ENCODE measurements at places on chromosomes 12 and 14. TPM values are rescaled to one million over a fixed set of nuclear protein-coding genes. Genes with fewer than 3 reads are reported as not detected.

The RNFT2 gene
- 18.3 TPM for total RNA-seq

The ACTN1 gene
- 124 TPM for total RNA-seq

The SRGAP1 gene
- 1.0 TPM for total RNA-seq

The SERPINA9 gene
- not detected for total RNA-seq

The TOMM20L gene
- total RNA-seq = not detected

The PRIMA1 gene
- not detected for total RNA-seq

The PMCH gene
- total RNA-seq = not detected

The STYK1 gene
- 10.7 TPM for total RNA-seq

The PTGDR gene
- total RNA-seq = 4.5 TPM

The PRH2 gene
- total RNA-seq = not detected

DNA sequence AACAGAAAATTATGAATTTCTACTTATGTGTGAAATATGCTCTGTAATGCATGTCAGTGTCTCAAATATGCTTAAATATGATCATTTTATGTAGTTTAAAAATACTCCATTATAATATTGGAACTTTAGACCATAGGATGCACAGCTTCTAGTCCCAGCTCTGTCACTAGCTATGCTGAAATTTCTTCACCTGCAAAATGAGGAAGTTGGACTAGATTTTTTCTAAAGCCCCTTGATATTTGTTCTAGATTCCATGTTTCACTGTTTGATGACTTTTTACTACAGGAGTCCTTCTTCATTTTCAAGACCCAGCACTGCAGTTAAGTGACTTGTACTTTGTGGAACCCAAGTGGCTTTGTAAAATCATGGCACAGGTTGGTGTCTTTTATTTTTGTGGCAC is 90.1 kb downstream of the LRRK2 start:
- H3K27me3 ChIP-seq = no peaks in the 10 kb centered on the region
- H3K4me3 ChIP-seq = no peak overlapping the region
- no peak overlapping the region for H3K27ac ChIP-seq
- no peaks in the 10 kb centered on the region for H3K4me1 ChIP-seq

DNA sequence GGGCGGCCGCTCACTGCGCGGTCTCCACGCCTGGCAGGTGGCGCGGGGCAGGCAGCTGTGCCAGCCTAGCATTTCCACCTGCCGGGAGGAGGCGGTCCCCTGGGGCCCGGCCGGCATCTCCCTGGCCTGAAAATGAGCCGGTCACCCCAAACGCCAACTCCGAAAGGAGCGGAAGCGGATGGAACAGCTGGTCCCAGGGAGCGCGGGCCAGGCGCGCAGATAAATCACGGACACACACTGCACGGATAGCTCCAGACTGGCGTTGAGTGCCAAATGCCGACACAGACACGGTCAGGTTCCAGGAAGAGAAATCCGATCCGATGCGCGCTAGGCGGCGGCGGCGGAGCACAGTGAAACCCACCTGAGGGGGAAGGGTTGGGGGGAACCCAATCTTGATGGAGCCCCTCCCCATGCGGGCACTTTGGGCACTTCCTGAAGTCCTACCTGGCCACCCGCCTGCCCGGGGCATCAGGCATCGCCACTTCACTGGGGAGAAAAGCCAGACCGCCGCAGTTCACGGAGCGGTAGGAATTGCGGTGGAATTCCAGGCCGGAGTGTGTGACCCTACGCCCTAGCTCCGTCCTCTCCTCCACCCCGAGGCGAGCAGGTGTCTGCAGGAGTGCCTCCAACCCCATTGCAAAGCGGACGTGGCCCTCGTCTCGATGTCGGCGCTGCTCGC is 624 bp upstream of the PLEKHD1 start:
- no peak for DNase-seq
- no peaks in the 10 kb centered on the region for H3K36me3 ChIP-seq
- no peak overlapping the region for H3K27ac ChIP-seq
- no peaks in the 10 kb centered on the region for H3K4me1 ChIP-seq
- peaks cover 21% of the 10 kb centered on the region for H3K27me3 ChIP-seq
- no peak overlapping the region for H3K4me3 ChIP-seq

DNA sequence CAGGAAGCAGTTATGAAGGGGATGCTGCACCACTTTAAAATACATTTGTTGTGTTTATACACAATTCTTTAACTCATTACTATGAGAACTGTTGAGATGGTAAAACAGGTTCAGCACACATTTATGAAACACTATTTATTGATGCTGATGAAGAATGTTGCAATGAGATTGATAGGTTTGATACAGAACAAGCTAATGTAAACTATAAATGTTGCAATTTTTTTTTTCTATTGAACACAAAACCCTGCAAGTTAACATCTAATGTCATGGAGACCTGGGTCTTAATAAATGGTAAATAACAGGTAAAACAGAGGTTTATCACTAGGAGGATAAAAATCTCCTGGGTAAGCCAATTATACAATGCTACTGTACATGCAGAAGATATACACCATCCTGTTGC is 857.6 kb downstream of the FSCB start:
- H3K4me1 ChIP-seq = no peaks in the 10 kb centered on the region
- H3K27me3 ChIP-seq = no peaks in the 10 kb centered on the region
- H3K36me3 ChIP-seq = peaks cover 19% of the 10 kb centered on the region
- no peak overlapping the region for H3K27ac ChIP-seq

- H3K4me1 ChIP-seq = no peaks in the 10 kb centered on the region
- no peak overlapping the region for H3K4me3 ChIP-seq
- H3K27me3 ChIP-seq = no peaks in the 10 kb centered on the region
- DNase-seq = no peak
- no peak overlapping the region for H3K27ac ChIP-seq
Measured at GRCh38 chr14:41285186-41285748, 321.4 kb upstream of the LRFN5 start.

DNA sequence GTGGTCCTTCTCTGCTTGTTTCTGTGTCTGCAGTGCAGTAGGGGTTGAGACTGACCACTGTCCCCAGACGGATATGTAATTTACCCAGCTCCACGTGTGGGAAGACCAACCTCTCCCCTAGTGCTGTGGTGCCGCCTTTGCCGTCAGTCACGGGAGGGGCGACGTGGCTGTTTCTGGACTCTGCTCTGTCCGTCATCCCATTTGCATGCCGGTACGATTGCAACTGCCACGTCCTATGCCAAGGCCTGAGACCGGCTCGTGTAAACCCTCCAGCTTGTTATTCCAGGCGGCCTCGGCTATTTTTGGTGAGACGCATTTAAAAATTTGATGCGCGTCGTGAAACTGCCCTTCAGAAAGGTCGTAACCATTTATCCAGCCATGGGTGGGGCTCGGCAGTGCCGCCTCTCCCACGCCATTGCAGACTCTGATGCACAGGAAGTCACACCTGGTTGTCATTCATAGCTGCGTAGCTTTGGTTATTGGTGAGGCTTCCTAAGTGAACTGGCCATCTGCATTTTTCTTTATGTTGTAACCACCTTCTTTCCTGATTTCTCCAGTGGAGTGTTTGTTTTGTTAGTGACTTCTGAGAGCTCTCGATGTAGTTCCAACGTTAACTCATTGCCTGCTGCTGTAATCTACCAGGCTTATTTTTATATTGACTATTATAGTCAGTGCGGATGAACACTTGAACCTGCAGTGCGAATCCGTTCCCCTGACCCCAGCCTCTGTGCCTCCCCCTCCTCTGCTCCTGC is 75.1 kb downstream of the ADGRD1 start:
- no peak overlapping the region for H3K27ac ChIP-seq
- no peak overlapping the region for H3K4me3 ChIP-seq
- no peaks in the 10 kb centered on the region for H3K27me3 ChIP-seq
- H3K4me1 ChIP-seq = no peaks in the 10 kb centered on the region
- DNase-seq = no peak

GRCh38 chr12:51632623-51633022 is 41.6 kb downstream of the SCN8A start:
- H3K4me1 ChIP-seq = no peaks in the 10 kb centered on the region
- H3K4me3 ChIP-seq = no peak overlapping the region
- peaks cover 38% of the 10 kb centered on the region for H3K27me3 ChIP-seq
- no peak for DNase-seq

- H3K4me3 ChIP-seq = no peak overlapping the region
- H3K27me3 ChIP-seq = peaks cover 12% of the 10 kb centered on the region
- no peak overlapping the region for H3K27ac ChIP-seq
- H3K4me1 ChIP-seq = peaks cover 13% of the 10 kb centered on the region
- DNase-seq = no peak
- no peaks in the 10 kb centered on the region for H3K36me3 ChIP-seq
Measured at GRCh38 chr12:62783881-62784280, 151.1 kb downstream of the PPM1H start.

- H3K4me3 ChIP-seq = no peak overlapping the region
- no peak for DNase-seq
- H3K36me3 ChIP-seq = no peaks in the 10 kb centered on the region
- no peak overlapping the region for H3K27ac ChIP-seq
Measured at GRCh38 chr14:63091394-63091996, 46.2 kb upstream of the KCNH5 start.

- H3K27me3 ChIP-seq = no peaks in the 10 kb centered on the region
- H3K36me3 ChIP-seq = no peaks in the 10 kb centered on the region
- no peak overlapping the region for H3K4me3 ChIP-seq
- H3K27ac ChIP-seq = no peak overlapping the region
- DNase-seq = no peak
Measured at GRCh38 chr14:87508333-87508732, 484.6 kb downstream of the GALC start.

GRCh38 chr14:87967496-87967895 is 25.5 kb downstream of the GALC start:
- DNase-seq = no peak
- H3K27me3 ChIP-seq = no peaks in the 10 kb centered on the region
- H3K4me3 ChIP-seq = no peak overlapping the region
- H3K36me3 ChIP-seq = peaks cover 30% of the 10 kb centered on the region

GRCh38 chr14:71698673-71699072 is 233.6 kb upstream of the RGS6 start:
- no peak for DNase-seq
- no peak overlapping the region for H3K27ac ChIP-seq
- H3K27me3 ChIP-seq = no peaks in the 10 kb centered on the region
- no peak overlapping the region for H3K4me3 ChIP-seq
- H3K36me3 ChIP-seq = peaks cover 31% of the 10 kb centered on the region

DNA sequence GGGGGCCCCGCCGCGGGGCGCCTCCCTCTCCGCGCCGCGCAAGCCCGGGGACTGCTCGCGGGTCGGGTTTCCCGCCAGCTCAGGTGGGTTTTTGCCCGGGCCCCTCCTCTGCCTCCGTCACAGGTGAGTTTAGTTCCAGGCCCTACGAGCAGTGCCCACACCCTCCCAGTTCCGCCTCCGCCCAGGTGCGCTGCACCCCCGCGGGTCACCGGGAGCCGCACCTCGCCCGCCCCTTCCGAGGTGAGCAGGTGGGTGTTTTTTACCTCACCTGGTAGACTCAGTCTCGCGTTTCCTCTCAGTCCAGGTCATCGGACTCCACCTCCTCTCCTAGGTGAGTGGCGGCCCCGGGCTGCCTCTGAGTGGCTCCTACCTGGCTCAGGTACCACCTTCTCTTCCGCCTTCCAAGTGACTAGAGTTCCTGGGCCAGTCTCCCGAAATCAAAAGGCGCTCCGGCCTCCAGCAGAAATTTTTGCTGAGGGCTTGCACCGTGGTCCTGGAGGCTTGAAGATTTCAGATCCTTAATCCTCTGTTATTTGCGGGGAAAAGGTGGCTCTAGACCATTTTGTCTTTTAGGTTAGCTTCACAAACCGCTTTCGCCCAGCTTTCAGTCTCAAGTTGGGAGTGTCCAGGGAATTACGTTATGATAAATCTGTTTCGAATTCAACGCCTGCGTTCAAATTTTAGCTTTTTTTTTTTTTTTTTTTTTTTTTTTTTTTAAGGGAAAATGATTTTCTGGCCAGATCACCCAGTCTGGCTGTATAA is at the start of gene TMEM30B:
Gene TMEM30B, minus strand, starts transcription at position 153 of the 762 bp plus-strand sequence. CDS start 191 bp downstream, outside the sequence.
- H3K36me3 ChIP-seq = no peaks in the 10 kb centered on the region
- H3K27me3 ChIP-seq = peaks cover 7% of the 10 kb centered on the region
- DNase-seq = no peak
- H3K4me1 ChIP-seq = peaks cover 21% of the 10 kb centered on the region
- H3K4me3 ChIP-seq = peak within 1 kb of the TSS; percentile 92

- no peaks in the 10 kb centered on the region for H3K27me3 ChIP-seq
- H3K4me3 ChIP-seq = no peak overlapping the region
- H3K4me1 ChIP-seq = peaks cover 37% of the 10 kb centered on the region
- no peak for DNase-seq
- H3K27ac ChIP-seq = no peak overlapping the region
- H3K36me3 ChIP-seq = peaks cover 20% of the 10 kb centered on the region
Measured at GRCh38 chr14:44962334-44963043, 499 bp downstream of the TOGARAM1 start.

GRCh38 chr12:5458229-5459050 is 26.5 kb downstream of the NTF3 start:
- no peak overlapping the region for H3K27ac ChIP-seq
- no peak for DNase-seq
- no peaks in the 10 kb centered on the region for H3K36me3 ChIP-seq

GRCh38 chr12:68641138-68641537 is 30.4 kb downstream of the RAP1B start:
- H3K36me3 ChIP-seq = peaks cover 8% of the 10 kb centered on the region
- H3K27me3 ChIP-seq = no peaks in the 10 kb centered on the region
- DNase-seq = no peak
- H3K4me1 ChIP-seq = peaks cover 55% of the 10 kb centered on the region
- peak overlapping the region; percentile 91 for H3K27ac ChIP-seq

- no peaks in the 10 kb centered on the region for H3K4me1 ChIP-seq
- H3K4me3 ChIP-seq = no peak overlapping the region
- H3K27me3 ChIP-seq = peaks cover 10% of the 10 kb centered on the region
- H3K27ac ChIP-seq = no peak overlapping the region
- DNase-seq = no peak
Measured at GRCh38 chr12:123896767-123897166, 75.9 kb downstream of the CCDC92 start.

GRCh38 chr12:77003246-77003645 is 62.1 kb downstream of the E2F7 start:
- H3K36me3 ChIP-seq = no peaks in the 10 kb centered on the region
- H3K27ac ChIP-seq = no peak overlapping the region
- H3K4me1 ChIP-seq = peaks cover 2% of the 10 kb centered on the region
- H3K4me3 ChIP-seq = no peak overlapping the region

DNA sequence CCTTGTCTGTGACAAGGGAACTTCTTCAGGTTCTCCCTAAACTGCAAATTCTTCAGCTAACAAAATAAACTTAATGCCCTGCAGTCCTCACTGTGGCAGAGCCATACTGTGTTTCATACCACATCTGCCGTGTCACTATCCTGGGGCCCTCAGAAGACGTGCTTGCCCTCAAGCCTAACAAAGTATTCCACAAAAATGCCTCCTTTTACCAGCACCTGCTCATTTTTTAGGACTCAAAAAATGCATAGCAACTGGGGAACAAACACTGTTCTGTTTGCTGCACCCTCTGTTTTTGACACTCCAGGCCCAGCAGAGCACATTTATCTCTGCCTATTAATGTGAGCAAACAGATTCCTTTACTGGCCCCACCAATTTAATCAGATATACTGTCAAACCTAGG is 270.7 kb upstream of the SSTR1 start:
- no peak overlapping the region for H3K4me3 ChIP-seq
- no peak overlapping the region for H3K27ac ChIP-seq
- DNase-seq = no peak
- peaks cover 18% of the 10 kb centered on the region for H3K27me3 ChIP-seq
- no peaks in the 10 kb centered on the region for H3K36me3 ChIP-seq

- no peak overlapping the region for H3K27ac ChIP-seq
- no peaks in the 10 kb centered on the region for H3K27me3 ChIP-seq
- no peak for DNase-seq
- no peaks in the 10 kb centered on the region for H3K36me3 ChIP-seq
- no peak overlapping the region for H3K4me3 ChIP-seq
Measured at GRCh38 chr14:104739026-104739425, 13.9 kb upstream of the SIVA1 start.

GRCh38 chr14:75306927-75307699 is 28.5 kb downstream of the FOS start:
- peaks cover 12% of the 10 kb centered on the region for H3K4me1 ChIP-seq
- no peak for DNase-seq
- H3K36me3 ChIP-seq = no peaks in the 10 kb centered on the region
- no peak overlapping the region for H3K27ac ChIP-seq
- peaks cover 8% of the 10 kb centered on the region for H3K27me3 ChIP-seq
- no peak overlapping the region for H3K4me3 ChIP-seq

Measured in natural killer cell treated with Interleukin-12 subunit alpha and Interleukin-12 subunit beta and Interleukin-15 and Interleukin-18, amount 100 ng/mL, for 72 hours (primary cell).